ENCODE measurements at places on chromosomes 12 and 14.

- H3K36me3 ChIP-seq = peaks cover 35% of the 10 kb centered on the region
- no peak overlapping the region for H3K4me3 ChIP-seq
- H3K27ac ChIP-seq = peak overlapping the region; percentile 70
- DNase-seq = no peak
- no peaks in the 10 kb centered on the region for H3K27me3 ChIP-seq
- peaks cover 31% of the 10 kb centered on the region for H3K4me1 ChIP-seq
These were observed 34.1 kb downstream of the ZNF664 start for GRCh38 chr12:124006846-124007713.

GRCh38 chr12:95574799-95575452 is 23.6 kb upstream of the USP44 start:
- H3K36me3 ChIP-seq = no peaks in the 10 kb centered on the region
- no peaks in the 10 kb centered on the region for H3K4me1 ChIP-seq
- peaks cover 48% of the 10 kb centered on the region for H3K27me3 ChIP-seq
- H3K27ac ChIP-seq = no peak overlapping the region
- no peak for DNase-seq

DNA sequence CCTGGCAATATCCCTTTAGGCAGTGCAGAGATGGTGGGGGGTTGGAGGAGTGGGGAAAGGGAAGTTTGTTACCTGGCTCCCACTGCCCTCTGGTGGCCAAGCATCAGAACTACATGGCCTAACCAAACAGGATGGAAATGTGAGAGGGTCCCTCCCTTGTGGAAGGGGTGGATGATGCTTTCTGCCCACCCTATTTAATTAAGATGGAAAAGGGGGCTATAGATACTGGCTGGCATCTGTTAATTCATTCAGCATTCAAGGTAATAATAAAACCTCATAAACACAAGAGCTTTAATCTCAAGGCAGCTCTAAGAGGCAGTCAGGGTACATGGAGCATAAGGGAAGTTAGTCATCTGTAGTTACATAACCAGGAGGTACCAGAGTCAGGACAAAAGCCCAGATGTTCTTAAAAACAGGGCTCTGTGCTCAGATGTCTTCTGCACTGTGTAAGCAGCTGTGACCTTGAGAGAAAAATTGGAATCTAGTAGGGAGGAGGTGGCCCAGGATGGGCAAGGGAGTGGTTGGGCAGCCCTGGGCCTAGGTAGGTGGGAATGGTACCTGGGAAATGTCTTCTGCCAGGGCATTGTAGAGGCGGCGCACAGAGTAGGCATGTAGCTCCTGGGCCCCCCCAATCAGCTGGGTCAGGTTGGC is 4.6 kb downstream of the AP1G2 start:
- no peaks in the 10 kb centered on the region for H3K27me3 ChIP-seq
- H3K27ac ChIP-seq = no peak overlapping the region
- DNase-seq = peak; percentile 71

- H3K4me3 ChIP-seq = no peak overlapping the region
- peaks cover 3% of the 10 kb centered on the region for H3K27me3 ChIP-seq
- no peaks in the 10 kb centered on the region for H3K4me1 ChIP-seq
- no peak for DNase-seq
- H3K36me3 ChIP-seq = no peaks in the 10 kb centered on the region
- no peak overlapping the region for H3K27ac ChIP-seq
These were observed 124.1 kb downstream of the ESRRB start for GRCh38 chr14:76500011-76500410.

GRCh38 chr14:105348945-105349699 is 34.6 kb downstream of the PACS2 start:
- DNase-seq = no peak
- H3K4me1 ChIP-seq = peaks cover 8% of the 10 kb centered on the region
- no peak overlapping the region for H3K27ac ChIP-seq
- H3K36me3 ChIP-seq = peaks cover 3% of the 10 kb centered on the region

DNA sequence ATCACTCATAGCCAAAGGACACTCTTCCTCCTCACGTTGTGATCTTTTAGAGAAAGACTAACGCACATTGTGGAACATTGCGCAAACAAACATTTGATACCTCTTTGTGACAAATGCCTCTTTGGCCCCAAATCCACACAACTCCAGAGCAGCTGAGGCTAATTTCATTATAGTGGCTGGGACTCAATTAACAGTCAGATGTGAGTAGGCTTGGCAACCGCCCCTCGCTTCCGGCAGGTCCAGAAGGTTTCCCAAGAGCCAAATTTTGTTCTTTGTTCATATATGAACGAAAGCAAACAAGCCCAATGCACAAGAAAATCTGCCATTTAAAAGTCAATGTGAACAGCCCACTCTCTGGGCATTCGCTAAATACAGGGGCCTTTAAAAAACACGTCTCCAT is 273.9 kb downstream of the GLT1D1 start:
- H3K27me3 ChIP-seq = no peaks in the 10 kb centered on the region
- no peak overlapping the region for H3K27ac ChIP-seq
- no peak overlapping the region for H3K4me3 ChIP-seq
- no peaks in the 10 kb centered on the region for H3K36me3 ChIP-seq

- no peaks in the 10 kb centered on the region for H3K36me3 ChIP-seq
- H3K4me3 ChIP-seq = no peak overlapping the region
- H3K27me3 ChIP-seq = peaks cover 73% of the 10 kb centered on the region
- no peak for DNase-seq
These were observed 44.7 kb upstream of the GALNT9 start for GRCh38 chr12:132373901-132374611.

GRCh38 chr12:14802247-14802646 is 1.0 kb downstream of the WBP11 start:
- H3K4me3 ChIP-seq = peak overlapping the region; percentile 99
- H3K36me3 ChIP-seq = peaks cover 4% of the 10 kb centered on the region
- peak overlapping the region; percentile 97 for H3K27ac ChIP-seq
- no peak for DNase-seq
- peaks cover 2% of the 10 kb centered on the region for H3K4me1 ChIP-seq
- no peaks in the 10 kb centered on the region for H3K27me3 ChIP-seq

GRCh38 chr12:110590059-110590458 is 6.9 kb upstream of the PPTC7 start:
- no peak for DNase-seq
- peaks cover 41% of the 10 kb centered on the region for H3K4me1 ChIP-seq
- H3K36me3 ChIP-seq = no peaks in the 10 kb centered on the region

GRCh38 chr14:100391724-100392123 is 68.6 kb downstream of the SLC25A47 start:
- H3K4me3 ChIP-seq = no peak overlapping the region
- H3K4me1 ChIP-seq = peaks cover 7% of the 10 kb centered on the region
- H3K36me3 ChIP-seq = no peaks in the 10 kb centered on the region
- DNase-seq = no peak
- H3K27me3 ChIP-seq = no peaks in the 10 kb centered on the region

DNA sequence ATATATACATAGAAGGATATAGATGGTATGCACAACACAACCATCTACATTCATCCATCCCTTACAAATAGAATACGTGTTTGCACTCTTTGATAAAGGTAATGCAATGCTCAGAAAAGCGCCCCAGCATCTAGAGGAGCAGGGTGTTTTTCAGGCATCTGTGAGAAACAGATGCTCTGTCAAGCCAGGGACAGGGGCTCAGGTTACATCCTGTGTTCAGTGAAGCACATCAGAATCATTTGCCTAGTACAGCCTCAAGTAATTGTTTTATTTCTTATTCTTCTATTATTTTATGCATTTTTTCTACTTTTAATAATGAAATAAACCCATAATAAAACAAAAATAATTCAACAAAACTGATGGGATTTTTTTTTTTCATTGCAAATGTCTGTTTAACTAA is 50.5 kb upstream of the HIF1A start:
- no peak for DNase-seq
- no peaks in the 10 kb centered on the region for H3K27me3 ChIP-seq
- no peaks in the 10 kb centered on the region for H3K36me3 ChIP-seq
- no peak overlapping the region for H3K27ac ChIP-seq

- no peak overlapping the region for H3K4me3 ChIP-seq
- H3K4me1 ChIP-seq = no peaks in the 10 kb centered on the region
- no peaks in the 10 kb centered on the region for H3K36me3 ChIP-seq
- no peak for DNase-seq
- no peaks in the 10 kb centered on the region for H3K27me3 ChIP-seq
These were observed 67.6 kb downstream of the ARF6 start for GRCh38 chr14:49960453-49960852.

DNA sequence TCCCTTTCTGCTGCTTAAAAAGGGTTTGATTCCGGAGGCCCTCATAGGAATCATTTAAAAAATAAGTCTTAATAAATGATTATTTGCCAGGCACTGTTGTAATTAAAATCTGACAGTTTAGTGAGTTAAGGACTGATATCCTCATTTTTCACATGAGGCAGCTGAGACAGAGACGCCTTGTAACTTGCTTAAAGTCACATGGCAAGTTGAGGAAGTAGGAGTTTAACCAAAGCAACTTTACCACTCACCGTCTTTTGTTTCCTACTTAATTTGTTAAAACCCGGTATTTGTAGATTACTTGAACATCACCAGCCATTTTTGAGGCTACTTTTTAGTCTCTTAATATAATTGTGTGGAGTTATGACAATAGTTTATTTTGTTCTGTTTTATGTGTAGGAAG is 2.4 kb downstream of the TIGAR start:
- no peaks in the 10 kb centered on the region for H3K36me3 ChIP-seq
- peak; percentile 48 for DNase-seq
- peaks cover 15% of the 10 kb centered on the region for H3K4me1 ChIP-seq
- no peak overlapping the region for H3K4me3 ChIP-seq
- H3K27me3 ChIP-seq = no peaks in the 10 kb centered on the region

DNA sequence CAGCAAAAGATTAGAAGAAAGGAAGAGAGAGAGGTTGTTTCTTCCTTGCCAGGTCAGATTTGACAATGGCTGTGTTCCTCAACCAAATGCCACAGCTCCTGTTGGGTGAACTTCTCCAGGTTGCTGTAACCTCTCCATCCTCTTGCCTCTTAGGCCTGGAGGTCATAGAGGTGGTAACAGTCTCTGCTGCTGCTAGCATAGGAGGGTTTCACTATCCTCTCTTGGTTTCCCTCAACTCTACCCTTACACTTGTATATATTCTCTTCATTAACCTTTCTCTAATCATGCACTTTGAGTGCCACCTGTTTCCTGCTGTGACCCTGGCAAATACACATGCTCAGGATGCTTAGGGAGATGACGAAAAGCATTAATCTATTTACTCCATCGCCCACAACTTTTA is 67.7 kb upstream of the HIF1A start:
- DNase-seq = no peak
- H3K36me3 ChIP-seq = no peaks in the 10 kb centered on the region
- no peaks in the 10 kb centered on the region for H3K4me1 ChIP-seq
- no peak overlapping the region for H3K4me3 ChIP-seq
- H3K27me3 ChIP-seq = no peaks in the 10 kb centered on the region

DNA sequence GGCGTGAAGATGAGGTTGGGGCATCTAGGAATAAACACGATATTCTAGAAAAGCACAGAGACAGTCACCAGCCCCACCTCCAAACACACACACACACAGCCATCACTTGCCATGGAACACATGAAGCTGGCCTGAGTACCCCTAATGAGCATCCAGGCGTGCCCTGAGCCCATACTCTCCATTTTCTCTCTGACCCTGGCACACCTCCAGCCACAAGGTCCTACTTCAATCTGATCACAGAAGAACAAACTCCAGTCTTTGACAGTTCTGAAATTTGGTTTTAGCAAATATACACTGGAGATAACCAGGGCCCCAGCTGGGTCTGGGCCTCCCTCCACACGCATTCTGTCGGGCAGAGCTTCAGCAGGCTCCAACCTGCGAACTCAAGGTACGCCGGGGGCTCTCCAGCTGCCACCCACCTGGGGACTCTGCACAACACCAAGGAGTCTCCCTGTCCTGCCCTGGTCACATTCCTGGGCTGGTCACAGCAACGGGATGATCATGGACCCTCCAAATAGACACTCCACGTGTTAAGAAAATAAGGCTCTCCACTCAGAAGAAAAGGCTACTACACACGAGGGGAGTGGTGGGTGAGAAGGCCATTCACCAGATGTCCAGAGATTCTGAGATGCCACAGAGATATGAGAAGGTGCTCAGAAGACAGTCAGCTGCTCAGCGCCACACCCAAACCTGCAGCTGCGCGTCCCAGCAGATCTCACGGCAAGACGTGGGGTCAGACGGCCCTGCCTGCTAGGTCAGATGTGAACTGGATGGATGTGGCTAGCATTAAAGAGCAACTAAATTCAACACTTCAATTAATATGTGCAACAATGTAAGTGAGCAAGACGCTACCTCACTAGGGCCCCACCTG is 57.0 kb upstream of the PNMA1 start:
- peak overlapping the region; percentile 75 for H3K27ac ChIP-seq
- no peaks in the 10 kb centered on the region for H3K36me3 ChIP-seq
- H3K4me1 ChIP-seq = peaks cover 20% of the 10 kb centered on the region

GRCh38 chr14:38073641-38074040 is 134.1 kb upstream of the SSTR1 start:
- H3K4me3 ChIP-seq = no peak overlapping the region
- no peak overlapping the region for H3K27ac ChIP-seq
- peaks cover 29% of the 10 kb centered on the region for H3K4me1 ChIP-seq

- no peak overlapping the region for H3K4me3 ChIP-seq
- H3K4me1 ChIP-seq = peaks cover 10% of the 10 kb centered on the region
- no peaks in the 10 kb centered on the region for H3K27me3 ChIP-seq
- H3K27ac ChIP-seq = no peak overlapping the region
- H3K36me3 ChIP-seq = no peaks in the 10 kb centered on the region
These were observed 16.2 kb downstream of the SLC7A8 start for GRCh38 chr14:23167116-23167847.

DNA sequence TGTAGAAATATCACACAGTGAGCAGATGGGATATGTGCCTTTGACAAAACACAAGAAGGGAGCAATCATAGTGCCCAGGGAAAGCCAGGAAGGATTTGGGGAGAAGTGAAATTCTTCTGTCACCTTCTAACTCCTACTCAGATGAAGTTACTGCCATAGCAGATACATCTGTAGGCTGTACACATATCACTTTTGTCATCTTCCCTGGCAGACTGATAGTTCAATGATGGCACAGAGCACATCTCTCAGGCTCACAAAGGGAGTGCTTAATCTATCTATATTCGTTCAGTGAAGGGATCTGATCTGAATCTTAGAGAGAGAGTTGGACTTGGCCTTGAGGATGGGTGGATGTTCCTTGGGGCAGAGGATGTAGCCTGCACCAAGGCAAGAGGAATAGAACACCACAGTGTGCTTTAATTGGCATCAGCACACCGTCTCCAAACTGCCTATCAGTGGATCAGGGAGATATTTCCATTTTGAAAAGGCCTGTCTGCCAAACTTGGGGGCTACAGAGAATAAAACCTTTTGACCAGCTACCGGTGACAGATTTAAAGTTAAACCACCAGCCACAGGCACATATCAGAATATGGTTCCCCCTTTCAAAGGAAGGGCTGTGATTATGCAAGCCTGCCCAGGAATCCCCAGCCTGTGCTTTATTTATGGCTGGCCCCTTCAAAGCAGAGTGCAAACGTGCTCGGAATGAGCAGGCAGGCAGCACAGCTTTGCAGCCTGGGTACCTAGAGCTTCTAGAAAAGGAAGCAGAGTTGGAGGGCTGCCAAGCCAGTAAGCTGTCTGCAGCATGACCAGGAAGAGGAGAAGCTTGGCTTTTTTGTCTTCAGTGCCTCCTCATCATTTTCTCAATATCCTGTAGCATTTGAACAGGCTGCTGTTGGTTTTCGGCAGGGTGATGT is 165.5 kb upstream of the DYRK2 start:
- DNase-seq = peak; percentile 92
- peaks cover 2% of the 10 kb centered on the region for H3K27me3 ChIP-seq
- H3K36me3 ChIP-seq = no peaks in the 10 kb centered on the region

GRCh38 chr14:49928015-49928414 is 35.1 kb downstream of the ARF6 start:
- no peaks in the 10 kb centered on the region for H3K4me1 ChIP-seq
- H3K27ac ChIP-seq = no peak overlapping the region
- no peaks in the 10 kb centered on the region for H3K27me3 ChIP-seq
- H3K36me3 ChIP-seq = no peaks in the 10 kb centered on the region
- H3K4me3 ChIP-seq = no peak overlapping the region

- no peaks in the 10 kb centered on the region for H3K27me3 ChIP-seq
- no peak overlapping the region for H3K4me3 ChIP-seq
- no peak overlapping the region for H3K27ac ChIP-seq
These were observed 19.8 kb downstream of the LEMD3 start for GRCh38 chr12:65189028-65189718.

Measured in common myeloid progenitor, CD34-positive (primary cell).